ENCODE measurements at places on chromosomes 2 and 18.

GRCh38 chr2:105487142-105488069 lies 88.6 kb upstream of the FHL2 start:
- no peak for DNase-seq

DNA sequence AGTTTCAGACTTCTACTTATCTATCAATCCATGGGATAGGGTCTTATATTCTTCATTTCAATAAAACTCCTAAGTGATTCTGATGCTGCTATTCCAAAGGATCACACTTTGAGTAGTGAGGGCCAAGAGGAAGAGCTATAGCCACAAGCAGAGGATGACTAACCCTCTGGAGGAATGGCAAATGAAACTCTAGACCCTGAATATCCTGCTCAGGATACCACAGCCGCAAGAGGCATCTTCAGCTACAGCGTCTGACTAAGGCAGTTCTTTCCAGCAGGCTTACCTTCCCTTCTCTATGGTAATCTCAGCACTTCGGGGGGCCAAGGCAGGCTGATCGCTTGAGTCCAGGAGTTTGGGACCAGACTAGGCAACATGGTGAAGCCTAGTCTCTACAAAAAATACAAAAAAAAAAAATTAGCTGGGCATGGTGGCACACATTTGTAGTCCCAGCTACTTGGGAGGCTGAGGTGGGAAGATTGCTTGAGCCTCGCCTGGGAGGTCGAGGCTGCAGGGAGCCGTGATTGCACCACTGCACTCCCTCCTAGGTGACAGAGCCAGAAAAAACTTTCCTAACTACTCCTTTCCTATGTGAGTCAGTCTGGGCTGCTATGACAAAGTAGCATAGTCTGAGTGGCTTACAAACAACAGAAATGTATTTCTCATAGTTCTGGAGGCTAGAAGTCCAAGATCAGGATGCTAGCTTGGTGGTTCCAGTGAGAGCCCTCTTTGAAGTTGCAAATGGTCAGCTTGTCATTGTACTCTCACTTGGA lies 371.9 kb downstream of the IRS1 start:
- DNase-seq = no peak

DNA sequence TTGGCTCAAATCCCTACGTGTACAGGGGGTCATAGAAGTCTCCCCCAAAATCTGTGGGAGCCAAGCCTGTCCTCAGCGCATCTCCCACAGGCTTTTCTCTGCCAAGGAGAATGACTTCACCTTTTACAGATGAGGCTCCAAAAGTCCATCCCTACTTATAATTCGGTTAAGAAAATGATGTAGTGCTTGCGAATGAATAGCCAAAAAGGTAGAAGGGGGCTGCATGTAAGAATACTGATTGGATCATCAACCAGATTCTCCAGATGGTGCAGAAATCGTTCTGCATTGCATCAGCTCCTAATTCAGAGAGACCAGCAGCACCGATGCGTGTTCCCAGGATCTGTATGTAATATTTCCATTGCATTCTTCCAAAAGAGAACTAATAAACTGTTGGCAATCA lies 91.9 kb downstream of the EPHA4 start:
- DNase-seq = no peak

GRCh38 chr2:144343145-144343544 lies 176.8 kb downstream of the ZEB2 start:
- DNase-seq = no peak

- DNase-seq = no peak
These were observed 28.6 kb downstream of the RMC1 start for GRCh38 chr18:23531912-23532311.

GRCh38 chr2:172084645-172085459 lies 455 bp upstream of the DLX1 start:
- peak; percentile 67 for DNase-seq

- no peak for DNase-seq
These were observed 2.8 kb downstream of the ZCCHC2 start for GRCh38 chr18:62525608-62526007.

GRCh38 chr18:79465392-79465991 lies 69.8 kb downstream of the NFATC1 start:
- DNase-seq = no peak

DNA sequence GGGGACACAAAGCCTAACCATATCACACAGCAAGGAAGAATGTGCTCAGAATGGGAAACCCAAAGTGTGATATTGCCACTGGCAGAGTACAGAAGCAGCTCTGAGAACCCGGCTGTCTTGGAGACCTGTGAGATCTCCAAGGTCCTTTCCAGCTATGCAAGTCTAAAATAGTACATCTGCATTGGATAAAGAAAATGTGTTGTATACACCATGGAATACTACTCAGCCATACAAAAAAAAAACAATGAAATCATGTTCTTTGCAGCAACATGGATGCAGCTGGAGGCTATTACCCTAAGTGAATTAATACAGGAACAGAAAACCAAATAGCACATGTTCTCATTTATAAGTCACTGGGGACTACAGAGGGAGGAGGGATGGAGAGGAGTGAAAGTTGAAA lies 36.5 kb upstream of the RFX8 start:
- DNase-seq = no peak
